ENCODE measurements at places on chromosomes 13 and 19. TPM values are rescaled to one million over a fixed set of nuclear protein-coding genes. Genes with fewer than 3 reads are reported as not detected.

The ZNF570 gene
- 7.1 TPM for total RNA-seq

The CDC37 gene
- 368 TPM for total RNA-seq

The PLIN4 gene
- total RNA-seq = not detected

The CGB2 gene
- total RNA-seq = not detected

The EFNA2 gene
- not detected for total RNA-seq

The OVOL3 gene
- not detected for total RNA-seq
